ENCODE measurements at places on chromosomes 16 and 17. TPM values are rescaled to one million over a fixed set of nuclear protein-coding genes. Genes with fewer than 3 reads are reported as not detected.

Gene P2RX5
- 18.3 TPM for total RNA-seq

Gene ERAL1
- 47.1 TPM for total RNA-seq

Gene ZNF267
- 12.4 TPM for total RNA-seq

Gene CCL1
- total RNA-seq = not detected

Gene MYH1
- not detected for total RNA-seq

- peaks cover 4% of the 10 kb centered on the region for H3K36me3 ChIP-seq
- no peak overlapping the region for H3K27ac ChIP-seq
Observed at GRCh38 chr17:28702026-28702751, 9.5 kb downstream of the PROCA1 start.

GRCh38 chr17:6526362-6527152 lies 29.8 kb downstream of the PITPNM3 start:
- no peak overlapping the region for H3K4me3 ChIP-seq
- no peaks in the 10 kb centered on the region for H3K27me3 ChIP-seq
- H3K4me1 ChIP-seq = peaks cover 40% of the 10 kb centered on the region
- DNase-seq = no peak

DNA sequence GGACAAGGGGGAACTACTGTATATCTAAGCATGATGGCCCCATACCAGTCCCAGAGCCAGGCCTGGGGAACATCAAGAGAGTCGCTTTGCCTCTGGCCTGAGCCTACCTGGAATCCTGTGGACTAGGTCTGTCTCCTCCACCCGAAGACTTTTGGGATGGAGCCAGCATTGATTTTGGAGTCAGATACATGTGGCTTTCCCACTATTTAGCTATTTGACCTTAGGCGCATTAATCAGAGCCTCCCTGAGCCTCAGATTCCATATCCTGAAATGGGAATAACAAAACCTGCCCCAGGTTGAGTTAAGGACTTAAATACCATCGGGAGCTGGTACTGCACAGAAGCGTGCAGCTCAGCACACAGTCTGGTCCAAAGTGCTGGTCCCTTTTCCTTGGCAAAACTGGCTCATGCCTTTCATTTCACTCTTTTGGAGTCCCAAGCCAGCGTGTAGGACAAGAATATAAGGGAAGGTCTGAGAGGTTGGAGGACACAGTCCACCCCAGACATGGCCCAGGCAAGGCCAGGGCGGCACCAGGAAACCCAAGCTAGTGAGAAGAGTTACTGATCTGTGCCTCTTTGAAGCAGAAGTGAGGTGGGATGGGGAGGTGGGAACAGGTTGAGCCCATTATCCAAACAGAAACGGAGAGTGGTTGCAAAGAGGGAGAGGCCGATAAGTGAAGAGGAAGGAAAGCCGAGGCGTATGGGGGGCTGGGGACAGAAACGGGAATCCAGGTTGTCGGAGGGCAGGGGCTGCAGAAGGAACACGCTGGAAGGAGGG lies 986 bp downstream of the FA2H start:
- no peak for DNase-seq
- H3K36me3 ChIP-seq = no peaks in the 10 kb centered on the region
- H3K4me3 ChIP-seq = peak overlapping the region; percentile 68
- no peak overlapping the region for H3K27ac ChIP-seq

DNA sequence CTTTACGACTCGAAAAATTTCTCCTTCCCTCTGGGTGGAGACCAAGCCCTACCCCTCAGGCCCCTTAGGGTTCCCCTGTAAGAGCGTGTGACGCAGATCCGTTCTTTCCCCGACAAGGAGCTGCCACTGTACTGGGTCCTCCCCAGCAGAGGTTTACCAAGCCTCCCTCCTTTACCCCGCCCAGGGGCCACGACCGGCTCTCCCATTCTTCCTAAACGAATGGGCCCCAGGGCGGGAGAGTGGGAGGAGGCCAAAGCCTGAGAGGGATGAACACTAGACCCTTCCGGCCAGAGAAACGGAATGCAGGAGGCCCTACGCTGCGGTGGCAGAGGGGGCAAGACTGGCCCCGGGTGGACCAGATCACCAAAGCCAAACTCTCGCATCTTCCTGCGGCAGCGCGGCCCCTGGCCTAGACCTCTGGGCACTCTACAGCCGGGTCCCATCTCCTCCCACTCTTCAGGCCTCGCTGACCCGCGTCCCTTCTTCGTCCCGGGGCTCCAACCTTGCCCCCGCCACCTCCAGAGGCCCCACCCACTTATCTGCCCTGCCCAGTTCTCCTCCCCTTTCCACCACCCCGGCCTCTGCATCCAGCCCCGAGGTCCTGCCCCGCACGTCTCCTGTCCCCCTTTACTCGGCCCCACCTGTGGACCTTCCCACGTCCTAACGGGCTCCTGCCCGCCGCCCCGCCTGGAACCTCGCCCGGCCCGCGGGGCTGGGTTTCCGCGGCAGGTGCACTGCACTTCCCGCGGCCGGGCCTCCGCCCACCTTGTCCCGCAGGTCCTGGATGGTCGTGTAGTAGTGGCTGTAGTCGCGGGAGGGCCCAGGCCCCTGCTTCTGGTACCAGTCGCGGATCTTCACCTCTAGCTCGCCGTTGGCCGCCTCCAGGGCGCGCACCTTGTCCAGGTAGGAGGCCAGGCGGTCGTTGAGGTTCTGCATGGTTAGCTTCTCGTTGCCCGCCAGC lies 765 bp downstream of the KRT19 start:
- H3K4me1 ChIP-seq = peaks cover 65% of the 10 kb centered on the region
- no peak for DNase-seq
- H3K27me3 ChIP-seq = no peaks in the 10 kb centered on the region
- H3K4me3 ChIP-seq = peak overlapping the region; percentile 93
- peaks cover 38% of the 10 kb centered on the region for H3K36me3 ChIP-seq

DNA sequence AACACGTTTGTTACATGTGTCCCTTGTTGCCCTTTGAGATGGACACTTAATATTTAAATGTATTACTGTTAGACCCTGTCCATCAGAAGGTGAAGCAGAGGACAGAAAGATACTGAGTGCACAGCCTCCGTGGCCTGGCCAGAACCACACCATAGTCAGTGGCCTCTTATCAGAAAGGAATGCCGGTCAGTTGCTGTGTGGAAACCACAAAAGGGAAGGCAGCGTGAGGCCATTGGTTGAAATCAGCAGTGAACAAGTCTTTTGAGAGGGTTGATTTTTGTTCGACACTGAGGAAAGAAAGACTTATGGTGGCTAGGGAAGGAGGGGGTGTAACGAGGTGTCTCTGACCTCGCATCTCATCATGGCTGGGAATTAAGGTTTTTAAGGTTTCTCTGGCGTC lies 85.4 kb upstream of the CLEC18A start:
- no peak overlapping the region for H3K4me3 ChIP-seq
- DNase-seq = no peak

DNA sequence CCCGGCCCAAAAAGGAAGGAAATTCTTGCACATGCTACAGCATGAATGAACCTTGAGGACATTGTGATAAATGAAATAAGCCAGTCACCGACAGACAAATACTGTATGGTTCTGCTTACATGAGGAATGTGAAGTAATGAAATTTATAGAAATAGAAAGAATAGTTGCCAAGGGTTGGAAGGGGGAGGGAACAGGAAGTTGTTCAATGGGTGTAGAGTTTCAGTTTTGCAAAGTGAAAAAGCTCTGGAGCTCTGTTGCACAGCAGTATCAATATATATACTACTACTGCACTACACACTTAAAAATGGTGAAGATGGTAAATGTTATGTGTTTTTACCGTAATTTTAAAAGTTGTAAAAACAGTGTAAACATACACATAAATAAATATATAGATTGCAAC lies 43.7 kb downstream of the PKD1L3 start:
- H3K4me1 ChIP-seq = no peaks in the 10 kb centered on the region
- H3K27ac ChIP-seq = no peak overlapping the region
- H3K4me3 ChIP-seq = no peak overlapping the region
- H3K36me3 ChIP-seq = no peaks in the 10 kb centered on the region
- H3K27me3 ChIP-seq = no peaks in the 10 kb centered on the region

- H3K4me1 ChIP-seq = no peaks in the 10 kb centered on the region
- H3K27ac ChIP-seq = no peak overlapping the region
- no peak for DNase-seq
- no peaks in the 10 kb centered on the region for H3K36me3 ChIP-seq
- no peaks in the 10 kb centered on the region for H3K27me3 ChIP-seq
Observed at GRCh38 chr17:43620581-43620980, 41.1 kb downstream of the MEOX1 start.

DNA sequence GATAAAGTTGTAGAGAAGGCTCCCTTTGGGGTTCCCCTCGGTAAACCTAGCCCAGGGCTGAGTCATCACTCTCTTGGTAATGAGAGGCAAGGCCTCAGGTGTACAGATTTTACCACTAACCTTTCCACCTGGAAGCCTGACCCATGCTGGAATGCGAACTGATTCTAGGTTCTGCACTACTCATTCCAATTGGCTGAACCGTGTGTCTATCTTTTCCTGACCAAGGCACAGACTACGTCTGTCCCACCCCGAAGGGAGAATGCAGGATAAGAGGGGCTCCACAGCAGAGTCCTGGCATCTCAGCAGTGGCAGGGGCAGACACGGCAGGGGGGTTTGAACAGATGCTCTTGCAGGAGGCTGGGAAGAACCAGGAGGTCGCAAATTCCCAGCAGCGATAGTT lies 65.4 kb upstream of the B4GALNT2 start:
- H3K4me1 ChIP-seq = peaks cover 15% of the 10 kb centered on the region
- no peak for DNase-seq
- no peak overlapping the region for H3K27ac ChIP-seq
- H3K4me3 ChIP-seq = no peak overlapping the region
- no peaks in the 10 kb centered on the region for H3K27me3 ChIP-seq
